ENCODE measurements at places on chromosomes 7 and 10. TPM values are rescaled to one million over a fixed set of nuclear protein-coding genes. Genes with fewer than 3 reads are reported as not detected.

The GPR37 gene
- total RNA-seq, result 1.5 TPM

The SMARCD3 gene
- total RNA-seq, result 52.7 TPM

The TMEM26 gene
- 8.8 TPM for total RNA-seq

The HOXA1 gene
- not detected for total RNA-seq

The HOXA3 gene
- not detected for total RNA-seq
